SJCRH30 (cell line): ENCODE measurements at places on chromosomes 2 and 18. TPM values are rescaled to one million over a fixed set of nuclear protein-coding genes. Genes with fewer than 3 reads are reported as not detected.

GRCh38 chr2:121735518-121736074 lies 1.1 kb downstream of the NIFK start:
- DNase-seq = no peak

DNA sequence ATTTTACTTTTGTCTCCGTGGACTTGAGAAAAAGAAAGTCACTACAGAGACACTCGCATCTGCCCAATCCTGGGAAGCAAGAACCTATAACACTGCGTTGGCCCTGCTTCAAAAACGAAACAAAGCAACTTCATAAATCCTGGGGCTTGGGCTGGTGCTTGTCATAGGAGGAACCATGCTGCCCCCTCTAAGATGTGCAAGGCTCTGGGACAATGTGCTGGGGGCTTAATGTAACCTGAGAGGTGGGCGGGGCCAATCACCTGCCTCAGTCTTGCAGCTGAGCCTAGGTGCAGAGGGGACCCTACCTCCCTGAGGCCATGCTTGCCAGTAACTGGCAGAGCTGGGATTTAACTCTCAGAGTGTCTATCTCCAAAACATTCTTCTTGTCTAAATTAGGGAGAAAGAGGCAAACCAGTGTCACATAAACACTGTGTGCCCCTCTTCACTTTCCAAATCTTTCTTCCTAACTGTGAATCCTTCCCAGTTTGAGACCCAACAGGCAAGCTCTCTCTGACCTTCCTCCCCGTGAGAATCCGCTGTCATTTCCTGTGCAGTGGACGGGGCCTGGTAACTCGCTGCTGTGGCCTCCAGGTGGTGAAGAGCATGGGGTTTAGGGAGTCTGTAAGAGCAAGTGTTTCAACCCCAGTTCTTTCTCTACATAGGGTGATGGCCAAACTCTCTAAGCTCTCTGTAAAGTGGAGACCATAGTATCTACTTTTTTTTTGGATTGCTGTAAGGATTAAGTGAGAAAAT lies 115.1 kb downstream of the ACKR3 start:
- no peak for DNase-seq

DNA sequence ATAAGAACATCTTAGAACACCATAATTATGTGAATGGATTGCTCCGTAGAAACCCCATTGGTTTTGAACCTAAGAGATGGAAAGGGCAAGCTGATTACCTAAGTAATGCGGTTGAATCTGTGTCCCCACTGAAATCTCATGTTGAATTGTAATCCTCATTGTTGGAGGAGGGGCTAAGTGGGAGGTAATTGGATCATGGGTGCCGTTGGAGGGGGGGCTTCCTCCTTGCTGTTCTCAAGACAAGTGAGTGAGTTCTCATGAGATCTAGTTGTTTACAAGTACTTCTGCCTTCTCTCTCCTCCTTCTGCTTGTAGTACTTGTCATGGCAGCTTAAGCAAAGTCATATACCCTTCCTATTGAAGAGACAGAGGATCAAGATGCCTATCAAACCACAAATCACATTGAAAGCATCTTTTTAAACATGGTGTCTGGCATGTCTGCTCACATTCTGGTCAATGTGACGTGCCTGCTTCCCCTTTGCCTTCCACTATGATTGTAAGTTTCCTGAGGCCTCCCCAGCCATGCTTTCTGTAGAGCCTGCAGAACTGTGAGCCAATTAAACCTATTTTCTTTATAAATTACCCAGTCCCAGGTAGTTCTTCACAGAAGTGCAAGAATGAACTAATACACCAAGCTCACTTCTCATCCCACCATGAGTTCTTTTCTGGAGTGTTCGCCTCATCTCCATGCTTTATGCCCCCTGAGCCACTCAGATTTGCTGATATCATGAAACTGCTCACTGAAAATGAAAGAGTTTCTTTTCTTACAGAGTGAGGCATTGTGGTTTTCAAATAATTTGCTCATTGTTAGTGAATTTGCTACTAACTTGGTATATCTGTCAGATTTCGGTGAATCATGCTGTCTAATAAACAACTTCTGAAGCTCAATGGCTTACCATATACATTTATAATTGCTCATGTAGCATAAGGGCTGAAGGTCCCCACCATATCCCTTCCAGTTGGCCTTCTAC lies 23.6 kb downstream of the KCNE4 start:
- no peak for DNase-seq

DNA sequence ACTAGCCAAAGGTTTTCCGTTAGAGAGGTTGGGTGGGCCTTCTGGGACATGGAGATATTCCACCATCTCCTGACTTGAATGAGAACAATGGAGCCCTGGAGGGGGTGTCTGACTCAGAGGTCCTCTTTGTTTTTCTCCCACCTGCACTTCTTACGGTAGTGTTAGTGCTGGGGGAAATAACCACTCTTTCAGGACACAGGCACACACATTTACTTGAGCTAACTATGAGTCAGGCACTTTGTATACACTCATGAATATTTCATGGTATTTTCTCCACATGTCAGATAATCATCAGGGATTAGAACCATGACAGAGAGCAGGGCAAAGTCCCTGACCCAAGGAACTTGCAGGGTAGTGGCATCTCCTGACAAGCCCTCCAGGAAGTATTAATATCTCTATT lies 439.1 kb downstream of the TSN start:
- DNase-seq = no peak

Gene PARD3B
- 3.8 and 5.1 TPM in 2 replicates for total RNA-seq

Gene DSC3
- not detected in 2 replicates for total RNA-seq

GRCh38 chr2:114642166-114642770 lies 199.8 kb downstream of the DPP10 start:
- no peak for DNase-seq

Gene RESP18
- total RNA-seq = not detected in 2 replicates

DNA sequence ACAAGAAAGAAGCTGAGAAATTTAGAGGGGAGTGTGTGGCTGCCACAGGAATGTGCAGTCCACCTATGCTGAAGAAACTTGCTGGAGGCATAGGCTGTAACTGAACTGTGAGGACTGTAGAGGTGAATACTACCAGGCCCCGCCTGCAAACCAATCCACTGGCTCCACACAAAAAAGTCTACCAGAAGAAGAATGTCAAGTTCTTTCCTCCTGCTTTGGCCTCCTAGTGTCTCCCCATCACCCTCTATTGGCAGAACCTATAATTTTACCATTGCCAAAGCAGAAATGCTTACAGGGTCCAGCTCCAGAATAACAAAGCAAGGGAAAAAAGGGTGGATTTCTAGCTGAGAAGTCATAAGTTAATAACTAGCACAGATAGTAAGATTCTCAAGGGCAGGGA lies 5.9 kb upstream of the ATP5MC3 start:
- peak; percentile 34 for DNase-seq
